ENCODE measurements at places on chromosomes 5 and 9.

- DNase-seq, result no peak
Measured at GRCh38 chr5:15290953-15291352, 209.0 kb upstream of the FBXL7 start.

GRCh38 chr5:128775558-128775957 lies 189.7 kb upstream of the SLC27A6 start:
- DNase-seq, result no peak

GRCh38 chr5:69086206-69086605 lies 7.6 kb upstream of the SLC30A5 start:
- no peak for DNase-seq

DNA sequence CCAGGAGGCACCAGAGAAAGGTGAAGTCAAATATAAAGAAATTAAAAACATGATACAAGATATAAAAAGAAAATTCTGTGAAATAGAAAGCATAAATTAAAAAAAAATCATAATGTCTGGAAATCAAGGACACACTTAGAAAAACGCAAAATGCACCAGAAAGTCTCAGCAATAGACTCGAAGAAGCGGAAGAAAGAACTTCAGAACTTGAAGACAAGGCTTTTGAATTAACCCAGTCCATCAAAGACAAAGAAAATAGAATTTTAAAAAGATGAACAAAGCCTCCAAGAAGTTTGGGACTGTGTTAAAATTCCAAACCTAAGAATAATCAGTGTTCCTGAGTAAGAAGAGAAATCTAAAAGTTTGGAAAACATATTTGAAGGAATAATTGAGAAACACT lies 168.3 kb downstream of the PRR16 start:
- no peak for DNase-seq

- DNase-seq, result no peak
Measured at GRCh38 chr5:90615355-90615754, 56.8 kb downstream of the ADGRV1 start.

DNA sequence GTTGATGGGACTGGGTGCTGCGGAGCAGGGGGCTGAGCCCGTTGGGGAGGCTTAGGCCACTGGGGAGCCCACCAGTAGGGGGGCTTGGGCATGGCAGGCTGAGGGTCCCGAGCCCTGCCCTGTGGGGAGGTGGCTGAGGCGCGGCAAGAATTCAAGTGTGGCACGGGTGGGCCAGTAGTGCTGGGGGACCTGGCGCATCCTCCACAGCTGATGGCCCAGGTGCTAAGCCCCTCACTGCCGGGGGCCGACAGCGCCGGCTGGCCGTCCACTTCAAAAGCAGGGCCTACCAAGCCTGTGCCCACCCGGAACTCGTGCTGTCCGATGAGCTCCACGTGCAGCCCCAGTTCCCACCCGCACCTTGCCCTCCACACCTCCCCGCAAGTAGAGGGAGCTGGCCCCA lies 917.5 kb downstream of the TAF11L14 start:
- DNase-seq, result no peak

DNA sequence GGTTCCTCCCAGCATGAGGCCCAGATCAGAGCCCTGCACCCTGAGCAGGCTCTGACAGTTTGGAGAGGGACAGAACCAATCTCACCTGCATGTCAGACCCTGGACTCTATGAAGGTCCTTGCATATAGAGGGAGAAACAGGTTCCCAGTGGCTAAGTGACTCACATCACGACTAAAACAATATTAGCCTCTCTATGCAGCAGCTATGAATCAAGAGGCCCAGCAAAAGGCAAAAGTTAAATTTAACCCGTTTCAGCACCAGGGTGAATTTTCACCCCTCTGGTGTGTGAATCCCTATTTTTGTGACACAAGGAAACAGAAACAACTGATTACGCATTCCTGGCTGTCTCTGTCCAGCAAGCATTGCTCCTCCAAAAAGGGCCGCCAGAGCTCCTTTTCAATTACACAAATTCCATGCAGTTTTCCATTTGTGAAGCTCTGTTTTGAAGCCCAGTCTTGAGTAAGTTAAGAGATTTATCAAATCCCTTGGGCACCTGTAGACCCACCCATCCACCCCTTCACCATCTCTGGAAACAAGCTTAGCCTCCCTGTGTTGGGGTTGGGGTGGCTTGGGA lies 136.6 kb downstream of the GABBR2 start:
- DNase-seq, result no peak

GRCh38 chr5:40221796-40222195 lies 457.9 kb upstream of the PTGER4 start:
- DNase-seq, result peak; percentile 82

DNA sequence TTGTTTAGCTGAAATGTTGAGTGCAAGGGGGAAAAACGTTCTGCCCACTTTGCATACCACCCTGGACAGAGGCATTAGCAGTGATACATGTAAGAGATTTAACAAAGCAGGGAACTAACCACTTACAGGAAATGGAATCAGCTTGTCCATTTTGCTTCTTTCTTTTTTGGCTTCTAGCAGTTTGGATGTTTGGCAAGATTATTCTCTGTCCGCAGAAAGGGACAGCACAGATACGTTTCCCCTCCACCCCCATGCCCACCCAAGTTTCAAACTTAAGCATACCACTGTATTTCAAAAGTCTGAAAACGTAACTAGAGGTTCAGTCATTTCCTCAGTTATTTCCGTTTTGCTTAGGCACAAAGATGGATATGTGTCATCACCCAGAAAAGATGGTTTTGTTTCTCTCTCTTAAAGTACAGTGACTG lies 118.4 kb downstream of the GDNF start:
- DNase-seq, result peak; percentile 56

DNA sequence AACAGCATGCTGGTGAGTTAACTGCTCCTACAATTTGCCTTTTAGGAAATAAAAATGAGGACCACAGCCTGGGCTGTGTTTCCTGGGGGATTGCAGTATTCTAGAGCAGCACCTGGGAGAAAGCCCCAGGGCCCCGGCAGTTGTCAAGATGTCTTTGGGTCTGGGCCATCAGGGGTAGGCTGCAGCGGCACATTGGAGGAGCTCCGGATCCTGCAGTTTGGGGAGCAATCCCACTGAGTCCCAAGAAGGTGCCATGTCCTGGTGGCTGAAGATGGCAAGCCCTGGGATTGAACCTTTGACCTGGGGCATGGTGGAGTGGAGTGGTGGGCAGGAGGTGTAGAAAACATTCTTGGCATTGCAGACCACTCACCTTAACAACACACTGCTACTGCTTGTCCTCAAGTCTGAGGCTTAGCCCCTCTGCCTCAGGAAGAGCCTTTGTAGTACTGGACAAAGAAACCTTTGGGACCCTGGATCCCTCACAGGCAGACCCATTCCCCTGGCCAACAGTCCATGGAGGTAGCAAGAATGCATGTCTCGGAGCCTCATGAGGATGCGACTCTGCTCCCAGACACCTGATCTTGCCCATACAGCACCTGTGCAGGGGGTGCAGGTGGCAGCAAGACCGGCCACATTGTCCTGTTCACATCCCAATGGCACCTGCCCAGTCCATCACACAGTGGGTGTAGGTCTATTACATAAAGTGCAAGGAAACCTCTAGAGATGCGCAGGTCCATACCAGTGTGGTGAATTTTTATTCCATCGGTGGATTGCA lies 159.1 kb upstream of the IRX2 start:
- DNase-seq, result no peak

DNA sequence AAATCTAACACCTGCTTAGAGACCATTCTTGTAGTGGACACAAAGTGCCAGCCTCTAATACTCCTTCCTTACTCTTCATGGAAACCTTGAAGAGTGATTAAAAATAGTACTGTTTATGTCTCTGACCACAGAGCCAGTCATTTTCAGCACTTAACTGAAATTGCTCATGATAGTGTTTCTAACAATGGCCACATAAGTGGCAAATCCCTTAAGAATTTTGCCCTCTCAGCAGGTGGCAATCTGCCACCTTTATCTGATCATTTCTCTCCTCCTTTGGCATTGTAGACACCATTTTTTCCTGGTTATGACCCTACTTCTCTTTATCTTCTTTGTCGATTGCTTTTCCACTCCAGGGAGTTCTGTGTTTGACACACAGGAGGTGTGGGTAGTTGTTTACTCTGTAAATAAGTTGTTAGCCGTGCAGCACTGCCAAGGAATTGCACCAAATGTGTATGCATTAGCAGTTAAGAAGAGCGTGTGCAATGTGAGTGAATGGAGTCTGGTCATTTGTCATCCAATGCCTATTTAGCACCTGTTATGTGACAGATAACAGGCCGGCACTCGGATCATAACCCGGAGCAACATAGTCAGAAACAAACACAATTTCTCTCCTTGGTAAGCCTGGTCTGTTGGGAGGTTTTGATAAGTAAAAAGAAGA lies 36.8 kb upstream of the STARD4 start:
- no peak for DNase-seq

DNA sequence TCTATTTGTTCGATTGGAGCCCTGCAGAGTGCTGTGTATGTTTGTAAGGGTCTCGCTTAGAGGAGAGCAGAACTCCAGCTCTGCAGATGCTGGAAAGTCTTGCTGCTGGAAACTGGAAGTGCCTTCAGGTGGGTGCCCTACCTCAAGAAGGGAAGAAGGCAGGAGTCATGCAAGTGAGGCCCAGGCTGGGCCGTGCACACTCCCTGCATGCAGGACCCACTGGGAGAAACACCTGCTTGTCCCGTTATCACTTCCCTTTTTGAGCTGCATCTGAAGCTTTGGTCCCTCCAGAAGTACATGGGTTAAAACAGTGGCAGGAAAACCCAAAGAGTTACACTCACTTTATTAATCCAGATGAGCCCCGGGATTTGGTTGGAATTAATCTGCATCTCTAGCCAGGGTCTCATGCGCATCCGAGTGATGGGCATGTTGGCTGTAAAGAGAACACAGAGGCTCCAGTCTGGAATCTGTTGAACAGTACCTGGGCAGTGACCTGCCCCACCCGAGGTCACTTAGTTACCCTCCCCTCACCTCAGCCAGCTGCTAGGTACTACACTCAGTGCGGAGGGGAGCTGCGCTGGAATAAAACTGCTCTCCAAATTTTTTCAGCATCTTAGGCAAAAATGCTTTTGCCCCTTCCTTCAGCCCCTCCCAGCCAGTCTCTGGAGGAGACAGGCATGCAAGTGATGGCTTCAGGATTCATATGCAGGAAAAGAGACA lies 1.4 kb downstream of the IRF1 start:
- DNase-seq, result no peak

DNA sequence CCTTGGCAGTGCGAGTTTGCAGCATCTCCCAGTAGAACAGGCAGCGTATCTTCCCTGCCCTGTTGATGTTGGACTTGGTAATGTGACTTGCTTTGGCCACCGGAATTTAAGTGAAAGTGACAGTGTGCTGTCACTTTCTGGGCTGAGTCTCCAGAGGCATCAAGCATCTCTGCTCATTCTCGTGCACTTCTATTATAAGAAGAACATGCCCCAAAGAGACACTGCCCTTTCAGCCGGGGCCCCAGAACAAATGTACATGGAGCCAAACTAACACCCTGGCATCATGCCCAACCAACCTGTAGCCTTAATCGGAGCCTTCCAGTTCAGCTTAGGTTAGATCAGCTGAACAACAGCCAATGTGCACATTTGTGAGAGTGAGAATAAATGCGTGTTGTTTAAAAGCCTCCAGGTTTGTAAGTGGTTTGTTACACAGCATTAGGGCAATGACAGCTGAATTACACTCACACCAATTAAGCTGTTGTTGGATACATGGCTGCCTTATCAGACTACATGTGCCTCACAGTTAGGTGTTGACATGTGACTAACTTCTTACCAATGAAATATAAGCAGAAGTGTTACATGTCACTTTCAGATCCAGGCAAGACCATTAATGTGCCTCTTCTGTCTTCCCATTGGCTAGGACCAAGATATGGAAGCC lies 22.1 kb upstream of the FRMD3 start:
- DNase-seq, result no peak

GRCh38 chr9:16434526-16434925 lies 435.9 kb downstream of the BNC2 start:
- DNase-seq, result peak; percentile 62

- no peak for DNase-seq
Measured at GRCh38 chr5:11555171-11555570, 349.1 kb downstream of the CTNND2 start.

Measured in astrocyte of the spinal cord (primary cell).